ENCODE measurements at places on chromosomes 12 and 14.

GRCh38 chr12:3035171-3035570 lies 42.0 kb upstream of the TSPAN9 start:
- no peak for DNase-seq

- no peak for DNase-seq
These were observed 74.1 kb upstream of the SLC38A2 start for GRCh38 chr12:46446645-46447044.

- DNase-seq: no peak
These were observed 594 bp downstream of the KRAS start for GRCh38 chr12:25249931-25250738.

DNA sequence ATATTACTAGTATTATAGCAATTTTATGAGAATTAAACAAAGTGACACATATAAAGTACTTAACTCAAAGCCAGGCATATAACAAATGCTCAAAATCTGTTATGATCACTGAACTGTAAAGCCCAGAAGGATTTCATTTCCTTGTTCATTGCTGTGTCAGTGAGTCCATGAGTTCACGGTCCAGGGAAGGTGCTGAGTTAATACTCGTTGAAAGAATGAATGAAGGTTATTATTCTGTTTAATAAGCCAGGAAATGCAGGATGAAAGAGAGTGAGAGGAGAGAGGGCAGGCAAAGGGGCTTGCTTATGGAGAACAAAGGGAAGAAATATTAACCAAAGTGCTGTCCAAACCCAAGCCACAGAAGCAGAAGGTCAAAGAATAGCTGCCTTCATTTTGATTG lies 40.2 kb upstream of the NT5DC3 start:
- DNase-seq: no peak

GRCh38 chr12:60501124-60501729 lies 905.4 kb downstream of the SLC16A7 start:
- DNase-seq: no peak

GRCh38 chr14:78566859-78567172 lies 396.6 kb downstream of the NRXN3 start:
- DNase-seq: no peak

DNA sequence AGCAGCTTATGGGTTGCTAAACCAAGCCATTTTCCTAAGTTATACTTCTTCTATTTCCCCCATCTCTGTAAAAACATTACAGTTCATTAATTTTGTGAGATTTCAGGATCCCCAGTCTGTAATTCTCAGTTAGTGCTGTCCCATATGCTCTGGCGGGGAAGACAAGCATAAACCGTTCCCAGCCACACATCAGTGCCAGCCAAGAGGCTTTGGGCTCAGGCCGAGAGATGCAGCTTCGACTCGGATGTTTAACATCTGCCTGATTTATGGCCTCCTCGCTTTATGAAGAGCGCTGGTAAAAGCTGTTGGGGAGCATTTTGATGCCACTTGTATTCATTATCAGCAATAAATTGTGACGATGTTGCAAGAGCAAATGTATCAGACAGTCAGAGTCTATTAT lies 349.1 kb upstream of the CCDC196 start:
- no peak for DNase-seq

DNA sequence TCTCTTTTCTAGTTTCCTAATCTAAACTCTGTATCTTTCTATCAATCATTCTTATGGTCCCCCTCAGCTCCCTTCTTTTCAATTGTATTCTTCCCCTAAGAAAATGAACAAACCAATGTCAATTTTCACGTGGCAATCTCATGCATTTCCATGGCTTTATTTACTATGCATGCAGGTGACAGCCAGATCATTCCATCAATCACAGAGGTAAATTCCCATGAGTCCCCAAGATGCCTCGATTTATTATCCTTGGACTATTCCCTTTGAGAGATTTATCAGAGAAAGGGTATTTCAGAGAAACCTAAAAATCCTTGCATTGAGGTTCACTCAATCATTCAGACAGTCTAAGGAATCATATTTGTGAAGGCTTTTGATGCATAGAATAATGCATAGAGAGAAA lies 301.2 kb downstream of the DIO2 start:
- no peak for DNase-seq

DNA sequence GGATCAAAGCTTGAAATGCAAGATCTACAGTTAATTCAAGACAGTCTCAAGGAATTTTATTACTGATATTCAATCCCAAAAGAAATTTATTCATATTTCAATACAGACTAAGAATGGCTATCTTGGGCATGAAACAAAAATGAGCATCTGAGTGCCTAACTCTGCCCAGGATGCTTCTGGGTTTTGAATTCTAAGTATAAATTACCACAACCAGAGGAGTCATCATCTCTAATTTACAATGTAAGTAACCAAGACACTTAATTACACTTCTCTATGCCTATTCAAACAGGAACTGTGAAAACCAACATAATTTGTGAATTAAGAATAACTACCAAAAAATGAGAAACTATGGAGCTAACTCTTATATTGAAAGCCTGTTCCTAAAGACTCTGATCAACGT lies 14.1 kb downstream of the OSBPL8 start:
- DNase-seq: no peak

DNA sequence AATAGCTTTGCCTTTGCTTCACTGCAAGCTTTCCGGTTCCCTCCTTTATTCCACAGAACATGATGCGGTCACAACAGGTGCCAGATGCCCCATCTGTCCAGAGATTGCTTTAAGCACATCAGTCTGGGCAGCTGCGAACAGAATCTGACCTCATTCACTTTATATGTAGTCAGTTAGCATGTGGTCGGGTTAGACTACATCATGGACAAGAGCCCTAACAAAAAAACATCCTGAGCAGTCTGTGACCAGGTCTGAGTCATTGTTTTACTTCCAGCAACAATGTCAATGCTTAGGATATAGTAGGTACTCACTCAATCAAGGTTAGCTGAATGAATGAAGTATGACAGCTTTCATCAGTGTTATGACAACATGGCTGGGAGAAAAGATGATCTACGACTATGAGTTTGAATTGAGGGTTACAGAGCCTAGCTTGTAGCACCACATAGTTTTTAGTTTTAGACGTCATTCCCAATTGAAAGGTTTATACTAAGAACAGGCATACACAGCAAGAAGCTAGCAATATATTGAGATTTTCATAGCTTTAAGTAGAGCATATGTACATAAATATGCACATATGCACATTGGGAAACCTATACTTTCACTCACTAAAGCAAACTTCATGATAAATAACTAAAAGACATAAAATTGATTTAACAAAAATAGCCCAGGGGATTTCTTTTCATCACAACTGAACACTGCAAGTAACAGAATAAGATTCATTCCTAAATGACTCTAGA lies 64.2 kb upstream of the TMCC3 start:
- DNase-seq: no peak

GRCh38 chr14:51554339-51554920 lies 97.3 kb upstream of the FRMD6 start:
- DNase-seq: no peak

DNA sequence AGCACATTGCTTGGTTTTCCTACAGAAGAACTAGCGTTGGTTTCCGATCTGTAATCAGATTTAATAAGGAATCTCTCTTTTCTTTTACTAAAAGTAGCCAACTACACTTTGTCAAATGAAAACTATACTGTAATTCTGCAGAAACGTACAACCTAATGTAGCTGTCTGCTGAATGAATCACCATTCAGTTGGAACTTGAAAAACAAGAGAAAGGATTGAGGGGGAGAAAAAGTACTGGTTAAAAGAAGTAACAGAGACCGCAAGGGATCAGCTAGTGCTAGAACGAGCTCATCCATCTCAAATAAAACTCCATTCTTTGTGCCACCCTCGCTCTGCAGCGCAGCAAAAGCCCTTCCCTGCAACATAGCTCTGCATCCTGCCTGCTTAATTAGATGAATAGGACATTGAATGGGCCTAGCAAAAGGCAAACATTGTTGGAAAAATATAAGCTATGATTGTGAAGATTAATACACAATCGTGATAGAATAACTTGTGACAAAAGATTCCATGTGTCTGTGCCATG lies 2.6 kb downstream of the GARIN2 start:
- DNase-seq: no peak

DNA sequence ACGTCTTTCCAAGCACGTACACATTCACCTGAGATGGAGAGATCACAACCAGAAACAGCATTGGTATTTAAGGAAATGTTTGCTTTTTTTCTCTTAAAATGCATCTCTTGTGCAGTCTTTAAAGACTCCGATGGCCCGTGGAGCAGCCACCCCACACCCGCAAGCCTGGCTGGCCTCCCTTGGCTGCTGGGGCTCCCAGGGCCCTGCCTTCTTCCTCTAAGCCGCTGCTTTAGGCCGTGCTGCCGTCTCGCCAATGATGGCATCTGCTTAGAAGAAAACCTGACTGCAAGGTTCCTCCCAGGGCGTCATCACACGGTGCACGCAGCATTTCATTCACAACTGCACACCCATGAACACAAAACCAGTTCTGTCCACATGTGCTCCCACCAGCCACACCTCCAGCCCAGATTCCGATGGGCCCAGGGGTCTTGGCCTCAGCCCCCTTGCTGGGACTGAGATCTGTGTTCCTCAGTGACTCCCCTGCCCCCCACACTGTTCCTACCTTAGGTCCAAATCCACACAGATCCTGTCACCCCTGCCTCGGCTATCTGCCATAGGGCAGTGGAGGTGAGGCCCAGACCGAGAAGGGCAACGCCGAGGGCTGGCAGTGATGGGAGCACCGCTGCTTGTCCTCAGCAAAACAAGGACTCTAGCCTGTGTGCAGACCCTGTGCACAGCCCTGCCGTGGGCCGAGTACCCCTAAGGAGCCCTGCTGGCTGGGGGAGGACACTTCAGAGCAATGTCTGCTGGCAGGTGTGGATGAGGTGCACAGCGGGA lies 4.4 kb downstream of the BTBD6 start:
- no peak for DNase-seq

DNA sequence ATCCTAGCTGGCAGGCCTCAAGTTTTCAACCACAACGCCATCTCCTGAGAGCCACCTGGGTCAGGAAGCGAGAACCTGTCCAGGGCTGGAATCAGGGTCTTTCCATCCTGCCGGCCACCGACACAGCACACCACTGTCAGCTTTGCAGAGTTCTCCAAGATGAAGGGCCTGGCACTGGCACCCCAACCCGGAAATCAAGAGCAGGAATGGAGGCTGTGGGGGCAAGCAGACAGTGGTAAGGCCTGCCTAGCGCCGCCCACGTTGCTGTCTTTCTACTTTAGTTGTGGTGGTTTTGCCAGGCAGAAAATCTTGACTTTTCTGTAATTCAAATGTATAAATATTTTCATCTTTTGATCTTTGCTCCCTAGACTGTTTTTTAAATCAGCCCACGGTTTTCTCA lies 90.7 kb downstream of the ITPK1 start:
- DNase-seq: no peak

GRCh38 chr12:110245369-110245772 lies 35.7 kb upstream of the ATP2A2 start:
- DNase-seq: no peak

DNA sequence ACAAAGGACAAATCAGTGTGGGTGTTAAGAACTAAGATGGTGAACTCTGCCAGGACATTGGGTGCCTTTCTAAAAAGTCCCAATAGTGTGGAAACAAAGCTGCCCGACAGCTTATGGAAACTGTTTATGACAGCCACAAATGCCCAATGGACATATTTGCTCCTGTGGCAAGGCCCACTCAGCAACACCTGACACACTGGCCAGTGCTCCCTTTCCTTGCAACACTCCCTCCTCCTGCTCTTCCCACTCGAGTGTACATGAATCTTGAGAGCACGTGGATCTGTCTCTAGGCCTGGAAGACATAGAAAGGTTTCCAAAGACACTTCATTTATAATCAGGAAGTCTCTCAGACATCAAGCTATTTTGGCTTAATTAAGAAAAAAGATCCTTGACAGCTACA lies 14.2 kb upstream of the LRIG3 start:
- DNase-seq: no peak

DNA sequence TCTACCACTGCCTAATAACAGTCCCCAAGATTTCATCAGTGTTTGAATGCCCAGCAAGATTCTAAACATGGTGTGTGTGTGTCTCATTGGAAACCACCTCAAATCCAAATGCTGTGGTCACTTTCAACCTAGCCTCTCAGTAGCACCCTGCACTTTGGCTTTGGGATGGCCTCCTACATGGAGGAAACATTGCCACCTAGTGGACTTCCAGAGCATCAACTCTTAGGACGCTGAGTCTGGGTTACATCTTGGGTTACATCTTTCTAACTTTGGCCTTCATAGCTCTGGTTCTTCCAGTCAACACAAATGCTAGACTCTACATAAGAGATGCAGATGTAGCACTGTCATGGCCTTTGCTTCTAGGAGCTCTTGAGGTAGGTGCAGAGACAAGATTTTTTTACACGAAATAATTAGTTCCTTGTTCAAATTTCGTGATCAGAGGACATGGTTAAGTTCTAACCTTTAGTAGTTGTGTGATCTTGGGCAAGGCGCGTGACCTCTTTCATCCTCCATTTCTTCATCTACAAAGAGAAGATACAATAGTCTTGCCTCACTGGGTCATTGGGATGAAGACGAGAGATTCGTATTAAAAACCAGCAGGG lies 113.5 kb upstream of the VASH1 start:
- DNase-seq: no peak

- no peak for DNase-seq
These were observed 79.5 kb downstream of the PTPRB start for GRCh38 chr12:70557583-70558191.

- DNase-seq: no peak
These were observed 38.3 kb upstream of the TMTC2 start for GRCh38 chr12:82648259-82648909.

GRCh38 chr14:105247715-105248367 lies 492 bp upstream of the BTBD6 start:
- DNase-seq: no peak

- DNase-seq: no peak
These were observed 9.6 kb downstream of the RPS6KL1 start for GRCh38 chr14:74913393-74913910.

DNA sequence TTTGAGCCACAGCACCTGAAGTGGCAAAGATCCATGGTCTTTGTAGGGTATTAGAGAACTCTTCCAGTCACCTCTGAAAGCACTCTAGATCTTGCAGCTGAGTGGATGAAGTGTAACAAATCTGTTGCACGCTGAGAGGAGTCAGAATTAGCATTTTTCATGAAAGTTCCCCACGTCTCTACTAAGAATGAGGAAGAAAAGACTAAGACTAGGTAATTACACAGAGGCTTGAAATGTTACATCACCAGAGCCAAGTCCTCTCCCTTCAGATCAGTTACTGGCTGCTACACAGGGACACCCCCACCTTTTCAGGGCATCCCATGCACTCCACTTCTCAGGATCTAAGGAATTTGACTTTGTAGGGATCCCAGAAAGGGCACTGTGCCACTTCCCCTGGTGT lies 98.6 kb upstream of the FKBP4 start:
- no peak for DNase-seq

DNA sequence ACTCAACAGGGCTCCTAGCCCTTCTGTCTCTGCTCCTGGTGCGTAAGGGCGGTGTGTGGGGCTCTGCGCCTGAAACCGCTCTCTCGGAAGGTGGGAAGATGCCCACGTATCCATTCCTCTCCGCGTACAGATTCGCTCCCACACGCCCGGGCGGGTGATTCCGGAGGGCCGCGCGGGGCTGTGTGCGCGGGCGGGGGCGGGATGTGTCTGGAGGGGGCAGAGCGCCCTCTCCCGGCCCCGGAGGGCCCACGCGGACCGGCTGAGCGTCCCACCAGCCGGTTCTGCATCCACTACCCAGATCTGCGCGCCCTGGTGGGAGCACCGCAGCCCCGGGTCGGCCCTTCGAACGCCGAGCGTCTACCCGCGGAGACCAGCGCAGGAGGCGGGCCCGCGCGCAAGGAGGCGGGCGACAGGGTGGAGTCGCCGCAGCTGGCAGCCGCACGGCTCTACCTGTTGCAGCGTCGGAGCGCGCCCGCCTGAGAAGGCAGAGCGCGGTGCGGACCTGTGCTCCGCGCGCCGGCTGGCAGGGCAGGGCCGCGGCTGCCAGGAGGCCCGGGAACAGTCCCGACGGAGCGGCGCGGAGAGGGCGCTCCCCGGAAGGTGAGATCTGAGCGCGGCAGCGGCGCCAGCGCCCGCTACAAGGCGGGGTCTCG lies 1.4 kb upstream of the KCNK13 start:
- DNase-seq: peak; percentile 13

Data from cortex of kidney (tissue), 1 donor.